ENCODE measurements at places on chromosomes 12 and 14.

GRCh38 chr12:38053113-38053512 is 263.5 kb upstream of the ALG10B start:
- DNase-seq = no peak

DNA sequence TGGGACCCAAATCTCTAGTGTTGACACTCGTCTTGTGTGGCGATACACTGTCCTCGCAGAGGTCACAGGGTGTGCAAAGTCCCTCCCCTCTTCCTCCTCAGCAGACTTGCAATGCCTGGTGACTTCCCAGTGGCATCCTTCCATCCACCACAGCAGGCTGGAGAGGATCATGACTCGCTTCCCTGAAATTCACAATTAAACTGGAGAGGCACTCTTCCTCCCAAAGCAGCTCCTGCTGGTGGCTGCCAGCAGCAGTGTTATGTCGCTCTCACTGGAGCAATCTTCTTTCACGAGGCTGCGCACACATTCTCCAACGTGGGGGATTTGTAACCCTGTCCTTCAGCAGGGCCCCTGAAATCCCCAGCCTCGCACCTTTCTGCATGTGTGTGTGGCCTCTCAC is 145.2 kb upstream of the TMCC3 start:
- no peak for DNase-seq

DNA sequence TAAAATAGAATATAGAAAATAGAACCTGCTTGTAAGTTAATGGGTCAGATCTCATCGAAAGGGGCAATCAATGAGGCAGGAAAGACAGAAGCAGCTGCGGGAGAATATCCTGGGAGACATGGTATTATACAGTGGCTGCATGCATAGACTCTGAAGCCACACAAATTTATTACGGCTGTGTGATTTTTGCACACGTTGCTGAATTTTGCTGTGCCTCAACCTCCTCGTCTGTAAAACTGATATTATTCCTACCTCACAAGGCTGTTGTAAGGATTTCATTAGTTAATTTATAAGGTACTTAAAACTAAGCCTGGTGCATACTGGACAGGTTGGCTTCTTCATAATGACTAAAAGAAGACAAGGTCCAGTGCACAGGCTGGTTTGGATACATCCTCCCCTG is 52.3 kb downstream of the ARMH4 start:
- DNase-seq = no peak

DNA sequence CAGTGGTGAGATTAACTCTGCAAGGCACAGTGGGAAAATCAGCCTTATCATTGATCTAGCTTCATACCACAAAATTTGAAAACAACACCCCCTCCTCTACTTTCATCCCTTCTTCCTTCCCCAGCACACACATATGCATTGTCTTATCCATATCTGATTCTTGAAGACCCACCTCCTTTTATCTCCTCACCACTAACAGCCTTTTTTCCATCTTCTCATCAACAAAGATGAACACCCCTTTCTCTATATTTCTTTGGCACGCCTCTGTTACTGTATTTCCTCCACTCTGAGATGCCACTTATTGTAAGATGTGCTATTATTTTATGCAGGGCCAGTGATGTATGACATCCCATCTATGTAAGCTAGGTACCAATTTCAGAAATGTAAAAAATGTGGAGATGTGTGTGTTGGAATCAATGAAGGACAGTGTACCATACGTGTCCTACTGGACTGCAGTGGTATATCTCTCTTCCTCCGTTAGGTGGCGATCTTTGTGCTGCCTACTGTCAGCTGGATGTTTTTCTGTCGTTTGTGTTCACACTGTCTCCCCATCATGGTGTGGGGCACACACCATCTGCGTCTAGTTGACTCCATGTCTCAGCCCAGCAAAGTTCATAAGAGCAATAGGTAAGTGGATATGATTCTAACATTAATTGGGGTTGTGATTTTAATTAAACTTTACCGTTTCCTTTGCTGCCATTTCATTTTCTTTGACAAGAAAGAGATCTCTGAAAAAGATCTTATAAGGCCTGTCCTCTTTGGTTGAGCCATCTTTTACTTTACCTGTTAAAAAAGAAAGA is 24.0 kb downstream of the CCDC38 start:
- peak; percentile 61 for DNase-seq

GRCh38 chr12:45939759-45940158 is 50.6 kb downstream of the SCAF11 start:
- no peak for DNase-seq

- DNase-seq = no peak
Measured at GRCh38 chr14:34562776-34563150, 23.3 kb upstream of the EAPP start.

- no peak for DNase-seq
Measured at GRCh38 chr12:19220205-19220604, 90.7 kb downstream of the PLEKHA5 start.

DNA sequence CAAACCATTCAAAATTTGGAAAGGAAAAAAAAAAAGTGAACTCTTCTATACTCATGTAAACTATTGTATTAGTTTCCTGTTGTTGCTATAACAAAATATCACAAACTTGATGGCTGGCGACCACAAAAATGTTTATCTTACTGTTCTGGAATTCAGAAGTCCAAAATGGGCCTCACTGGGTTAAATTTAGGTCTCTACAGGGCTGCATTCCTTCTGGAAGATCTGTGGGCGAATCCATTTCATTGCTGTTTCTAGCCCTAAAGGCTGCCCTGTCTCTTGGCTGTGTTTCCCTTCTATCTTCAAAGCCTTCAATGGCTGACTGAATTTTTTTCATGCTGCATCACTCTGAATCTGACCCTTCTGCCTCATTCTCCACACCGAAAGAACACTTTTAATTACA is 105.1 kb upstream of the NAV3 start:
- DNase-seq = no peak
